SJSA1 (cell line): ENCODE measurements at places on chromosomes 1 and 21. TPM values are rescaled to one million over a fixed set of nuclear protein-coding genes. Genes with fewer than 3 reads are reported as not detected.

GRCh38 chr1:118142546-118142945, 42.5 kb downstream of the SPAG17 start:
- DNase-seq: no peak

GRCh38 chr1:21313203-21313885, 23.1 kb upstream of the ECE1 start:
- no peak for DNase-seq

Gene RNF207
- 5.4 and 27.3 TPM in 2 replicates for total RNA-seq

- DNase-seq: no peak
Measured at GRCh38 chr1:33008051-33008914, 28.4 kb downstream of the AK2 start.

DNA sequence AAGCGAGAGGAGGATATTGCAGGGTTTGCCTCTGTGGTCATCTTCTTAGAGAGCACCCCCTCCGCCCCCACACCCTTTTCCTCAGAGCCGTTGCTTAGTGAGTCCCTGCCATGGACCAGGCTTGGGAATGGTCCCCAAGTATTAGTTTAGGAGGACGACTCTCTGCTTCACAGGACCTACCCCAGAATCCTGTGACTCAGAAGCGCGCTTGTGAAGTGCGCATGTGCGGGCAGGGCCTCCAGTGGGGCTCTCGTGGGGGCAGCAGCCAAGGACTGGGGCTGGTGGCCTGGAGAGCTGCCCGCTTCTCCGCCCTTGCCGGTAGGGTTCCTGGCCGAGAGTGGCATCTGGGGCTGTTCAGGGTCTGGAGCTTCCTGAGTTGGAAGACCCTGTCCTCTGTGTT, 37.3 kb upstream of the HMGN1 start:
- DNase-seq: no peak

Gene LEMD1
- not detected in 2 replicates for total RNA-seq
